Activated CD4-positive, alpha-beta T cell treated with anti-CD3 and anti-CD28 coated beads for 4 hours (primary cell): ENCODE measurements at places on chromosomes 1 and 21.

DNA sequence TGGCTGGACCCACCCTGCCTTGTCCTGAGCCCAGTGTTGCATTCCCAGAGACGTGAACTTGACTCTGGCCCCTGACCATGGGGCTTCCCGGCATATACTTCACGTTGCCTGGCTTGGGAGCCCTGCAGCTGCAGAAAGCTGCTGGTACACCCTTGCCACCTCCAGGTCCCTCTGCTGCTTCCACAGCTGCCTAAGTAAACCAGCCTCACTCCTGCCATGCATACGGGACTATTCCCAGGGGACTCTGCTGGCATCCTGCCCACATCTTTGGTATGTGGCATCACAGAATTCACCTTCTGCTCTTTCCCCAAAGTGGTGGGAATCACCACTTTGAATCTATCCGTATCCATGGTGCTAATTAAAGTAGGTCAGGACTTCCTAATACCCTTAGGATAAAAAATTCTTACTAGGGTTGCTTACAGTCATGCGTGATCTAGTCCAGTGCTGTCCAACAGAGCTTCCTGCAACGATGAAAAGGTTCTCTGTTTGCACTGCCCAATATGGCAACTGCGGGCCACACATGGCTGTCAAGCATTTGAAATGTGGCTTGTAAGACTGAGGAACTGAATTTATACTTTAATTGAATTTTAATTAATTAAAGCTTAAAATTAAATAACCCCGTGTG is 203.0 kb downstream of the GRIK3 start:
- no peak for DNase-seq

GRCh38 chr1:9867408-9868243 is 42.4 kb downstream of the CTNNBIP1 start:
- DNase-seq, result peak; percentile 81

- peak; percentile 39 for DNase-seq
These were observed 526 bp upstream of the SLC25A24 start for GRCh38 chr1:108200687-108201051.

- no peak for DNase-seq
These were observed 266.2 kb downstream of the NPHP4 start for GRCh38 chr1:5725855-5726585.

DNA sequence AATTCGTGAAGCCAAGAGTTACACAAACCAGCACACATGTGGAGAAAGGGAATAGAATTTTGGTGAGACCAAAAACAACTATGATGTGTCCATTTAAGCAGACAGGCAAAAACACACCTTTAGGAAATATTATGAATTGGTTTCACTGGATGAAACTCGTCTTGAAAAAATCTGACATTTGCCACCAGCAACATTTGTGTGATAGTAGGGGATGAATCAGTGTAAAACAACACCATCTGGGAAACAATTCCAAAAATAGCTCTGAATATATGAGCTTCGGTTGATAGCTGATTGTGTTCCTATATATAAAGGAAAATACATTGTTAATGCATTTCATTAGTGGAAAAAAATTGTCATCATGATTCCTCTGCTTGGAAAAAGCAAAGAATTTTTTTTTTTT is 327.8 kb downstream of the PAPPA2 start:
- no peak for DNase-seq

GRCh38 chr1:174051956-174052355 is 29.8 kb upstream of the RC3H1 start:
- DNase-seq, result no peak

GRCh38 chr1:115530407-115530806 is 111.4 kb upstream of the VANGL1 start:
- no peak for DNase-seq

- DNase-seq, result no peak
These were observed 14.0 kb upstream of the IGSF21 start for GRCh38 chr1:18093646-18094045.
